ENCODE measurements at places on chromosomes 1 and 21.

- peak; percentile 81 for DNase-seq
These were observed 27.0 kb upstream of the PRSS38 start for GRCh38 chr1:227788271-227789083.

GRCh38 chr1:204828352-204828850, 42.3 kb upstream of the NFASC start:
- DNase-seq = peak; percentile 88

GRCh38 chr1:222798116-222798515, 16.7 kb upstream of the DISP1 start:
- DNase-seq = no peak

- no peak for DNase-seq
These were observed 84.6 kb downstream of the MATN1 start for GRCh38 chr1:30638811-30639210.

- DNase-seq = no peak
These were observed 29.9 kb upstream of the CTBS start for GRCh38 chr1:84603941-84604830.

DNA sequence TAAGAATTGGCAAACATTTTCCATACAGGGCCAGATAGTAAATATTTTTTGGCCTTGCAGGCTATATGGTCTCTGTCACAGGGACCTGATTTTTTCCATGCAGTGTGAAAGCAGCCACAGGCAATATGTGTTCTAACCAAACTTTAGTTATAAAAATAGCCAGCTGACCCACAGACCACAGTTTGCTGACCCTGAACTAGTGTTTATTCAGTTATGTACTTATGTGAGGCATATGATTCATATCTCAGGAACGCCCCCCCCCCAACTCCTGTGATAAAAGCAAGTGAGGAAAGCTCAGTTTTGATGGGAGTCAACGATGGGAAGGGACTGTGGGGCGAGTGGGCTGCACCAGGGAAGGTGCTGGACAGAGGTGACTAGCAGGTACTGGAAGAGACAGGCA, 80.1 kb downstream of the HMGB4 start:
- no peak for DNase-seq

- DNase-seq = no peak
These were observed 3.1 kb downstream of the CTXND2 start for GRCh38 chr1:150890033-150890416.

- peak; percentile 42 for DNase-seq
These were observed 2.4 kb upstream of the PIK3R3 start for GRCh38 chr1:46134660-46135331.

DNA sequence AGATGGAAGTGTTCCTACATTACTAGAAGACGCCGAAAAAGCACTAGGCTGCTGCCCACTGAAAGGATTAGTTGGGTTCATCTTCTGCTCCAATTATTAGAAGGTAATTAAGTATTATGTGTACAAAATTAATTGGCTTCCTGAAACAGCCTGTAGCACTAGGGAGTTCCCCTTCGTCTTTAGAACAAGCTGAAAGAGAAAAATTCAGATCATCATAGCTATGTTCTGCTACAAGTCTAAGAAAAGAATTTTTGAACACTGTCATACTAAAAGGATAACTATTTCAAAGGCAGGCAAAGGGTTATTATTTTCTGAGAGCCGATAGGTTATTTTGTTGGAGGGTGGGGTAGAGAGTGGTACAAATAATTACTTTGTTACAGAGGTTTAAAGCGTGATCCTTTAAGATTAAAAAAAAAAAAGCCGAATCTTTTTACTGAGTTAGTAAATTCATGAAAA, at the start of gene MCM3AP:
Gene MCM3AP (minus strand): TSS at position 406 of the 456 bp plus-strand sequence. CDS start 325 bp downstream, at position 81.
- DNase-seq = no peak

- DNase-seq = no peak
These were observed 28.2 kb downstream of the VAV3 start for GRCh38 chr1:107936498-107937481.

DNA sequence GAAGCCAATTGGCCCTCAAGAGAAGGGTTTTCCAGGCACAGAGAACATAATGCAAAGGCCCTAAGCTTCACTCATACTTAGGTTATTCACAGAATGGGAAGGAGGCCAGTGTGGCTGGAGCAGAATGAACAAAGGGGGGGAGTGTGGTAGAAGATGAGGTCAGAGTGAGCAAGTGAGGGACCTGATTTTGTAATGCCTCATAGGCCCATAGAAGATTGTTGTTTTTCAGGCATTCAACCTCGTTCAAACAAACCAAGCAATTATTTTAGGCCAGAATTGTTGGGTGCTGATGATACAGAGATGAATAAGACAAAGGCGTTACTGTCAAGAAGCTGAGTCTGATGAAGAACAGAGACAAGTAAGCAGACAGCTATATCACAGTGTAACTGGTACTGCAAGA, 54.5 kb upstream of the RAP1A start:
- no peak for DNase-seq

GRCh38 chr1:14780271-14780670, 181.8 kb downstream of the KAZN start:
- no peak for DNase-seq

- DNase-seq = no peak
These were observed 10.0 kb downstream of the KIRREL1 start for GRCh38 chr1:158003406-158003800.

DNA sequence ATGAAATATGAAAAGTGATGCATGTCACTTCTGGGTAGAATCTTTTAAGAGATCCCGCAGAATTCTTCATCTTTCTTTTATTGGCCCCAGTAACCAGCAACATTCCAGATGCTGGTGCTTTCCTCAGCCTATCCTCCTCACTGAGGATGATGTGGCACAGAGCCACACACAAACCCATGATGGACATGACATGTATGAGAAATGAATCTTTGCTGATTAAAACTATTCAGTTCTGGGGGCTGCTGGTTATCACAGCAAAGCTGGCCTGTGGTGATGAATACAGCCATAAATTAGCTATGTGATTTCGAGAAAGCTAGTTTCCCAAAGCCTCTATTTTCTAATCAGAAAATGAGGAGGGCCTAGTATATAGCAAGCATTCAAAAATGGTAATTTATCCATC, 8.3 kb upstream of the ERICH3 start:
- DNase-seq = no peak

- peak; percentile 89 for DNase-seq
These were observed at the start of gene ADAM15 for GRCh38 chr1:155050560-155051341. Gene ADAM15, plus strand, starts transcription at chr1:155051316. Its CDS starts 71 bp downstream, at chr1:155051387.

DNA sequence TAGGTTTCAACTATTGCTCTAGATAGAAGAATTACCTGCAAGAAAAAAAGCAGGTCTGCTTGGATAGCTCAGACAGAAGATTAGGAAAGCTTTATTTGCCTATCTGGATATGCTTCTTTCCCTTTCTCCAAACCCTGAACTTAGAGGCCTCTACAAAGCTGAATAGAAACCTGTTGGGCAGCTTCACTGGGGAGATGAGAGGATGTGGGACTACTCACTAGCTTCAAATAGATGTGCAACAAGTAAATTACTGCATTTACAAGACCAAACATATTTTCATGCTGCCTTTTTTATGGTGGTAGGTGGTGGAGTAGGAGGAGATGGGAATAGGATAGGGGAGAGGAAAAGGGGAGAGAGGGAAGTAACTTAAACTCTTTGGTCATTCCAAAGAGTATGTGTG, 6.4 kb downstream of the CLCA2 start:
- no peak for DNase-seq

- DNase-seq = no peak
These were observed 87.4 kb downstream of the GREM2 start for GRCh38 chr1:240524356-240525069.

- no peak for DNase-seq
These were observed 46.4 kb upstream of the S1PR1 start for GRCh38 chr1:101190441-101190840.

DNA sequence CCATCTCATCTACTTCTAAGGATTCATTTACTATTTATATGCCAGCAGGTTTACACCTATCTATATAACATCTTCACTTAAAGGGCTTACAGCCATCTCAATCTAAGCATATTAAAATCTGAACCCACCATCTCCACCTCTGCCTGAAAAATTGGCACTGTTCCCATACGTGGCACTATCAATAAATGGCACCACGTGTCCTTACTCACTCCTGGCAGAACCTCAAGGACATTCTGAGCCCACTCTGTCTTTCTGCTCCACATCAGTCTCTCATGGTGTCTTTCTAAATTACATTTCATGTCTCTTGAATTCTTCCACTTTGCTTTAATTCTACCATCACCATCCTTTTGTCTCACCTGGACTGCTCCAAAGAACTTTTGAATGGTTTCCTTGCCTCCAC, 72.2 kb upstream of the HOOK1 start:
- DNase-seq = no peak

- DNase-seq = no peak
These were observed 69.3 kb upstream of the ANGPTL3 start for GRCh38 chr1:62528015-62528414.

GRCh38 chr1:8356256-8357209, 38.6 kb downstream of the SLC45A1 start:
- no peak for DNase-seq

DNA sequence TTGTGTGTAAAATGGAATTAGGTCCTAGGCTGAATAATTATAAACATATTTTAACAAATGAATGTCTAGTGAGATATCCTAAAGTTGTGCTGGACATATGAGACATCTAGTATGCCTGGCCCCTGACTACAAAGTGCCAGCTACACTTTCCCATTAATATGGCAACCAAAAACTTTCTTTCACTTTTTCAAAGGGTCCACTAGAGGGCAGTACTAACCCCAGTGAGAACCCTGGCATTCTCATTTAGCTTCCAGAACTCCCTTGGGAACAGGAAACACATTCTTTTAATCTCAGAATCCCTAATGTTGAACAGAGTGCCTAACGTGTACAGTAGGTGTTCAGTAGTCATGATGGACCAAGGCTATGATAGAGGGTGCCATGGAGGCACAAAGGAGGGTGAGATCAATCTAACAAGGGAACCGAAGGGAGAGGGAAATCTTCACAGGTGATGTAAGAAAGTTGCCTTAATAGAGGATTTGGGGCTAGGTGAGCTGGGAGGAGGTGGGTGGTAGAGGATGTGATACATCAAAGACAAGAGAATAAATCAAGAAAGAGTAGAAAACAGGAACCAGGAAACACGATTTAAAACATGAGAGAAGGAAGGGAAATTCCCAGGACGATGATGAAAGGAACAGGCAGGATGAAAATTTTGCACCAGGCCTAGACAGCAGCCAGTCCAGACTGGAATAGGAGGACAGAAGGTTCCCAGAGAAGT, 41.6 kb downstream of the NSL1 start:
- DNase-seq = peak; percentile 47

GRCh38 chr1:239547987-239548386, 161.6 kb downstream of the CHRM3 start:
- no peak for DNase-seq

GRCh38 chr1:155081472-155082300, 3.0 kb downstream of the EFNA3 start:
- no peak for DNase-seq

- DNase-seq = no peak
These were observed 52.7 kb upstream of the GRHL3 start for GRCh38 chr1:24266398-24266941.

DNA sequence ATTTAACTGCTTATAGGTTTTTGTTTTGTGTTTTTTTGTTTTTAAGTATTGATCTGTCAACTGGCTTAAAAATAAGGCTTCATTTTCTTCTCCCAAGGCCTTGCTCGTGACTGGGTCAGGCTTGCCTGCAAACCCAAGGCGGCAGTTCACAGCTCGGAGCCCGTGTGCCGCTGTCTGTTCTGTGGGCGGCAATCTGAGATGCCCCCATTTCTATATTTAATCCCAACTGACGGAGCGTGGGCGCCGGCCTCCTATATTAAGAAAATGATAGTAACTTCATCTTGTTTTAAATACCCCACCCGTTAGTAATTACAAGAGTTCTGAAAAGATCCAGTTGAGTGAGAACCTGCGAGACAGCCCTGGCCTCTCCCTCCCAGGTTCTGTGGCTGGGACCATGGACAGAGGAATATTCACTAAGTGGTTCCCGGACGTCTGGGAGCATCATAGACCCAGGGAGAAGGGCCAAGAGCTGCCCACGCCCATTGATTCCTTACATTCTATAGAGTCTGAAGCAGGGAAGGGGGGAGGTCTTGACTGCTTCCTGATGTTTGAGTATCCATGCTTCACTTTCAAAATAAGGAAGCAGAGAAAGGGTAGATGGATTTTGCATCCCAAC, 42.6 kb upstream of the GPR153 start:
- DNase-seq = no peak

- DNase-seq = no peak
These were observed 100.8 kb upstream of the SLC45A1 start for GRCh38 chr1:8217011-8217711.

GRCh38 chr1:231887866-231888265, 261.3 kb downstream of the DISC1 start:
- no peak for DNase-seq

DNA sequence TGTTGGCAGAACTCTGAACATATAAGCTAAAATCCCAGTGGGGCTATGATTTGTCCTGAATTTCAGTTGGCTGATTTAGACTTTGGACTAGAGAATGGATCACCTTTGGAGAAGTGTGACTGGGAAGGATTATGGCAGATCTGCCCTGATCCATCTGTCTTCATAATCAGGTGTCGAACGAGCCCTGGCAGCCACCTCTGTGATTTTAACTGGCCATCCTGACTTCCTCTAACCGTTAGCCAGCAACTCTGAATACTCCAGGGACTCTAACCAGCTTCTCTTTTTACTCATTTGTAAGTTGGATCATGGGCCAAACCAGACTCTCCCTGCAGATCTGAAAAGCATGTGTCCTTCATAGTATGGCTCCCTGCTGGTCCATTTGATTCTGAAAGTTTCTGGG, 32.0 kb downstream of the ACTN2 start:
- no peak for DNase-seq

DNA sequence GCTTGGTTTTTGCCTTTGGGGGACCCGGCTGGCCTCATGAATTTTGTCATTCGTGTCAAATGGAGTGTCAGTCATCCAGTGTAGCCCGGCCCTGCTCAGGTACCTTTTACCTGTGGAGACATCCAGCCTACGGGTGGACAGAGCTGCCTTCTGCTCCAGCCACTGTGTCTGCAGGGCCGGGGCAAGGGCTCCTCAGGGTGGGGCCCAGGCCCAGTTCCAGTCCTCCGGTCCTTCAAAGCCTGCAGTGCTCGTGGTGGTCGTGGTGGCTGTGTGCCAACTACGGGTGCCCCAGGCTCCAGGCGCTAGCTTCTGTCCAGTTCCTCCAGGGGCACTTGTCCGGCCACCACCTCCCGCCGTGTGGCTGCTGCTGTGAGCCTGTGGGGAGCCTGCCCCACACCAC, 54.8 kb downstream of the TRIM11 start:
- no peak for DNase-seq

DNA sequence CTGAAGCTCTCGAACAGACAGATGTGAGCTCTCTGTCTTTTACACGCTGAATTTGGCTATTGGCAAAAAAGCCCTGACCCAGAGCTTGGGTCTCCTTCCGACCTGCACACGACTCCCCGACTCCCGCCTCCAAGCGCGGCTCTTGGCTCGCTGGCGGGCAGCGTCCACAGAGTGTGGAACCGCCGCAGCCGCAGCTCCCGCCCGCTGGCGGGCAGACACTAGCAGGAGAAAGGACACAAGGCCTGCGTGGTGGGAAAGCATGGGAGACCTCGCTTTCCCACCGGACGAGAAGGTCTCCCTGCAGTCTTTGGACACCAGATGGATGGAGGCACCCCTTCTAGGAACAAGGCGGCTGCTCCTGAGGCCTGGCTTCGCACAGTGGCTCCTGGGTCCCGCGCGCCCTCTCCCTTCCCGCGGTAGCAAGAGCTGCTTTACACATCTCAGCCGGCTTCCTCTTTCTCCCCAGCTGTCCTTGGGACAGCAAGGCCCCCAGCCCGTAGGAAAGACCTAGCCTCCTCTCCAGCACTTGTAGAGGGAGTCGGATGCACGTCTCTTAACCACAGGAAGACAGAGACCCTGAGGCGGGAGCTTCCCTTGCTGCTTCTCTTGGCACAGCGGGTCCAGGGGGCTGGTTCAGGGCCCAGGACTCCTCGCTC, 92.1 kb downstream of the PRKAB2 start:
- DNase-seq = peak; percentile 9

GRCh38 chr1:76176000-76176399, 101.5 kb downstream of the ST6GALNAC3 start:
- DNase-seq = no peak

Data from NCI-H774 (cell line).